Lower lobe of right lung (tissue), 2 donors: ENCODE measurements at places on chromosomes 3 and 15.

GRCh38 chr3:143970773-143971358 lies 757 bp upstream of the DIPK2A start:
- peak; percentile 73 for DNase-seq

DNA sequence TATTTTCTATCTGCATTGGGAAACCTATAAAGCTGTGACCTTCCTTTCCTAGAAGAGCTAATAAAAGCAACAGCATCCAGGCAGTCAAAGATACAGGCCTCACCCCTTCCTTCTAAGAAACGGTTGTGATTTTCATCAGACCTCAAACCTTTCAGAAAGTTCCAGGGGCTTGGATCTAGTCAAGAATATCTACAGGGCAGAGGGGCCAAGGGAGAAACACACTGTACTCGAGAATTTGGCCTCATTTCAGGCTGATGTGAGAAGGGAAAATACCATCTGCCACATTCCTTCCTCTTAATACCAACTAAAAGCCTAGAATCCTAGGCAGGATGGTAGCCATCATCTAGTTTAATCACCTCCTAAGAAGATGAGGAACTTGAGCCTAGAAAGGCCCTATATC lies 24.5 kb upstream of the BCL6 start:
- no peak for DNase-seq

DNA sequence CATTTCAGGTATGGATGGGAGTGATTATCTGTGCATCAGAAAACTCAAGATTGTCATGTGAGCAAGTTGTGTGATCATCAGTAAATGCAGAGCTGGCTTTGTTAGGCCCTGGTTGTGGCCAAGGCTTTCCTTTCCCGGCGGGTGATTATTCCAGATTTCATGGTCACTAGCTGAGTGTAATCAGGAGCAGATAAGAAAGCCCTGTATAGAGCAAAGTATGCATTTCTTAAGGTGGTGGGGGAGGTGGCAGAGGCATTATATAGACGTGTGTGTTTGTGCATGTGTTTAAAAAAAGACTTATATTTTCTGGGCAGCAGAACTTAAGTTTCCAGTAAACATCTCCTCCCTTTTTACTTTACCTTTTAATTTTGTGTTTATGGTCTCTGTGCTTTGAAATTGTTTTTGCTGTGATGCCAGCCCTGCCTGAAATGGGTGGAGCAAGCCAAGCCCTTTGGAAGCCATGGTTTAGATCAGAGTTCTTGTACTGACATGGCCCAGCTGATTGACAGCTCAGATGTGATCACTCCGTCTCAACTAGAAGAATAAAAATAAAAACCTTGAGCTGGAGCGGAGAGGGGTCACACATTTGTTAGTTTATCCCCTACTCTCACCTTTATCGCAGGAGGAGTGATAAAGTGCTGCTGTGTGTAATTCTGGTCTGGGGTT lies 22.2 kb downstream of the SMAD3 start:
- DNase-seq: no peak

DNA sequence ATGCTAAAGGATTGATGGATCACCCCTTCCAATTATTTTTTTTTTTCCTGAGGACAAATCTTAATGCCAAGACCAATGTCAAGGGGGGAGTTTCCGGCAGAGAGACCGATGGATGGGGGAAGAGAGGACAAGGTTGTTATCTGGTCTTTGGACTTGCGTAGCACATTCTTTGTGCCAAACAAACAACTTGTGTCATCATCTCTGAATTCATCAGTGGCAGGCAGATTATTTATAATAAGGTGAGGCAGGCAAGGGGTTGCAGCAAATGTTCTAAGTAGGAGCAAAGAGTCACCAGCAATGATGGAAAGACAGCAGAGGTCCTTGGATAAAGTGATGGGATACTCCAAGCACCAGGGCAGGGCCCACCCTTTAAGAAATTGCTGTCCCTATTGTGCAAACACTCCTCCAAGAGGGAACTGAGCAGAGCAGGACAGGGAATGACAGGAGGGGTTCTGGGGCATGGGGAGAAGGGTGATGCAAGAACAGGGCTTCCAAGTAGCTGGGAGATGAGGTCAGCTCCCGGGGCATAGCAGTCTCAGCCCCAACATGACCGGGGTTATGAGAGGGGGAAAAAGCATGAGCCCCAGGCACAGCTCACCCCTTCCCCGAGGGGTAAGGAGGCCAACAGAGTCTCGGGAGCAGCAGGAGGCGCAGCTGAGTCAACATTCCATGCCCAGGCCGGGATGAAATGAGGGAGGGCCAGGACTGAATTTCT lies 57.4 kb downstream of the ANXA2 start:
- no peak for DNase-seq

DNA sequence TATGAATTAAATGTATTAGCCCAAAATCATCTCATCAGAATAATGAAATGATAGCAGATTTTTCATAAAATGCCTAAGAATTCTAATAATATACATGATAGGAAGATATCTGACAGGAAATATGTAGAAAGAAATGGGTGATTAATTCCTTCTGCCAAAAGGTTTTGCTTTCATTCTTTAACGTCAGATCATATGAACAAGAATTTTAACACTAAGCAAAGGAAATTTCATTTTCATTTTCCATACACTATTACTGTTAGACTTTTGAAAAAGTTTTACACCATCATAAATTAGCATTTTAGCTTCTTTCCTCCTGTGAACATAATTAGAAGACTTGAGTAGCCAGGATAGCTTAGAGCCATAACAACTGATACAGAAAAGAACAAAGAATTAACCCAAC lies 1099.9 kb downstream of the NSUN3 start:
- no peak for DNase-seq

DNA sequence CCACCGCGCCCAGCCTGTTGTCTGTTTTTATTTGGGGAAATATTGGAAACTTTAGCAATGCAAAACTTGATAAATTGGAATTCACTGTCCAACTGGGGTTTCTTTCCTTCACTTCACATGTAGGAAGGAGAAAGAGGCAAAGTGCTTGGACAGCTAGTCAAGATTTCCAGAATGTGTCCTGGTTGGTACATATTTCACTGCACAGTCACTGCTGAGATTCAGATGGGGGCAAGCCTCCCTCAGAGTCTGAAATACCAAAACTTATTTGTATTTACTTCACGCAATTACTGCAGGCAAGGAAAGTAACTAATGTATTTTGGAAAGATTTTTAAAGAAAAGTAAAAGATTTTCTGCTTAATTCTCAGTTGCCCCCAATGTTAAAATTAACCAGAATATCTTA lies 21.0 kb downstream of the LRRC31 start:
- DNase-seq: no peak

GRCh38 chr15:86115145-86115801 lies 35.6 kb downstream of the AGBL1 start:
- no peak for DNase-seq

DNA sequence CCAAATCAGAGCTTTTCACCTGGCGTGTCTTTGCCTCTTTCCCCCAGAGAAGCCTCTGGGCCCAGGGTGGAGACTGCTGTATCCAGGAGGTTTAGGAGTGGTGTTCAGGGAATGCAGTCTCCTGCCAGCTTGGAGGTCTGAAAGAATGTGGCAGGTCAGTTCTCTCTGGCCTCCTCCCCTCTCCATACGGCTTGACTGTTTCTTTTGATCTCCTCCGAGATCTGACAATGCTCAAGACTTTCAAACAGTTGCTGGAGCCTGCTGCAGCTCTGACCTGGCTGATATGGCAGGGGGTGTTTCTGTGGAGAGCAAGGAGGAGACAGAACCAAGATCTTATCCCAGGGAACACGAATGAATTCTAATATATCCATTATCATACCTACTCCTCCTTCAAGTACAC lies 24.7 kb upstream of the TM4SF4 start:
- DNase-seq: no peak
